Neural progenitor cell (in vitro differentiated cells): ENCODE measurements at places on chromosomes 2 and 18. TPM values are rescaled to one million over a fixed set of nuclear protein-coding genes. Genes with fewer than 3 reads are reported as not detected.

The IL1RL1 gene
- total RNA-seq = not detected in 2 replicates

GRCh38 chr2:119525614-119526013 lies 1.3 kb upstream of the SCTR start:
- H3K4me1 ChIP-seq = no peaks in the 10 kb centered on the region
- H3K36me3 ChIP-seq = no peaks in the 10 kb centered on the region
- DNase-seq = no peak
- H3K27ac ChIP-seq = no peak overlapping the region
- H3K27me3 ChIP-seq = peaks cover 61% of the 10 kb centered on the region

GRCh38 chr2:68172990-68173700 lies 15.5 kb downstream of the PNO1 start:
- H3K4me1 ChIP-seq = no peaks in the 10 kb centered on the region
- no peak overlapping the region for H3K4me3 ChIP-seq
- no peak for DNase-seq
- no peaks in the 10 kb centered on the region for H3K36me3 ChIP-seq
- H3K27me3 ChIP-seq = no peaks in the 10 kb centered on the region

DNA sequence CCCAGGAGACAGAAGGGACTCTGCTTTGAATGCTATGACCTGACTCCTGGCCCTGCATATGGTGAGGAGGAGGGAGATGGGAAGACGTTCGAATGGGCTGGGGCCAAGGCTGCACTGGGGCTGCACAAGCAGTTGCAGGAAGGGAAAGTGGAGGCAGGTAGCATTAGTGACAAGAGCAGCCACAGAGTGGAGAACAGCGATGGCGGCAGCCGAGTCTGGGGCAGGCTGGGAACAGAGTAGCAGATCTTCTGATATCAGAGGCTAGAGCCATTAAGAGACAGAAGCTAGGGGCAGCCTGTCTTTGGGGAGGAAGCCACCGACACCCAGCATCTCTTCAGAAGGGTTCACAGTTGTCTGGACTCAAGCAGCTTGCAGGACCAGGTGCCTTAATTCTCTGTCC lies 50.1 kb downstream of the ST3GAL5 start:
- H3K4me3 ChIP-seq = no peak overlapping the region
- H3K4me1 ChIP-seq = no peaks in the 10 kb centered on the region
- no peaks in the 10 kb centered on the region for H3K27me3 ChIP-seq

- H3K36me3 ChIP-seq = no peaks in the 10 kb centered on the region
- H3K4me3 ChIP-seq = no peak overlapping the region
- H3K27ac ChIP-seq = no peak overlapping the region
- no peak for DNase-seq
Observed at GRCh38 chr2:15661295-15661569, 69.6 kb downstream of the DDX1 start.

- no peak for DNase-seq
- H3K4me1 ChIP-seq = no peaks in the 10 kb centered on the region
- H3K36me3 ChIP-seq = peaks cover 87% of the 10 kb centered on the region
- H3K4me3 ChIP-seq = no peak overlapping the region
Observed at GRCh38 chr2:197399887-197400540, 34.8 kb downstream of the SF3B1 start.

DNA sequence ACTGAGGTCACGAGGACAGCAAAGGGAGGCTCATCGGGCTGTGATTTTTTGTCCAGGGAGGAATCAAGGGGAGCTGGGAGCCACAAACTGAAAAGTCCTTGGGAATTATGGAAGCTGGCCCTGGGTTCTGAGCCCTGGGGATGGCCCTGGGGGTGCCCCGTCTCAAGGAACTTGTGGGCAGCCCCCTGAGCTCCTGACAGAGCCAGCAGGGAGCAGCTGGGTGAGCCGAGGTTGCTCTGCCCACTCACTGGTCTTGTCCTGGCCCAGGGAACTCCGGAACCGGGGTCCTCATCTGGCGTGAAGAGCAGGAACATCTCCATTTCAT lies 61.3 kb upstream of the HDAC4 start:
- H3K4me3 ChIP-seq = no peak overlapping the region
- H3K27me3 ChIP-seq = no peaks in the 10 kb centered on the region
- peaks cover 10% of the 10 kb centered on the region for H3K4me1 ChIP-seq

DNA sequence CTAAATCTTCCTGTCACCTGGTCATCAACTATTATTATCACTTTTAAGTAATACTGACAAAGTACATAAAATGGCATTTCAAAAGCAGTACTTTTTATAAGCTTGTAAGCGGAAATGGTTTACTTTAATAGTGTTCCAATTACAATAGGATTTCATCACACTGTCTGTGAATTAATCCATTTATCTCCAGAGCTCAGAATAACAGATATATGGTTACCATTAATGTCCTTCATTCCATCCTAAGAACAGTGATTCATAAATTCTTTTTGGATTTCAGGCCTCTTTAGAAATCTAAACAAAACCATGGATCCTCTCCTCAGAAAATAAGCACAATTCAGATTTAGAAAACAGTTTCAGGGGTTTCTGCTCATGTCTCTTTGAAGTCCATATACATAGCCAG lies 68.4 kb downstream of the PID1 start:
- no peaks in the 10 kb centered on the region for H3K27me3 ChIP-seq
- no peak overlapping the region for H3K27ac ChIP-seq
- no peaks in the 10 kb centered on the region for H3K4me1 ChIP-seq
- DNase-seq = no peak
- no peaks in the 10 kb centered on the region for H3K36me3 ChIP-seq

- H3K36me3 ChIP-seq = no peaks in the 10 kb centered on the region
- peak overlapping the region; percentile 32 for H3K4me3 ChIP-seq
- H3K4me1 ChIP-seq = peaks cover 11% of the 10 kb centered on the region
- no peak for DNase-seq
Observed at GRCh38 chr2:54290356-54291025, 34.5 kb upstream of the TSPYL6 start.

DNA sequence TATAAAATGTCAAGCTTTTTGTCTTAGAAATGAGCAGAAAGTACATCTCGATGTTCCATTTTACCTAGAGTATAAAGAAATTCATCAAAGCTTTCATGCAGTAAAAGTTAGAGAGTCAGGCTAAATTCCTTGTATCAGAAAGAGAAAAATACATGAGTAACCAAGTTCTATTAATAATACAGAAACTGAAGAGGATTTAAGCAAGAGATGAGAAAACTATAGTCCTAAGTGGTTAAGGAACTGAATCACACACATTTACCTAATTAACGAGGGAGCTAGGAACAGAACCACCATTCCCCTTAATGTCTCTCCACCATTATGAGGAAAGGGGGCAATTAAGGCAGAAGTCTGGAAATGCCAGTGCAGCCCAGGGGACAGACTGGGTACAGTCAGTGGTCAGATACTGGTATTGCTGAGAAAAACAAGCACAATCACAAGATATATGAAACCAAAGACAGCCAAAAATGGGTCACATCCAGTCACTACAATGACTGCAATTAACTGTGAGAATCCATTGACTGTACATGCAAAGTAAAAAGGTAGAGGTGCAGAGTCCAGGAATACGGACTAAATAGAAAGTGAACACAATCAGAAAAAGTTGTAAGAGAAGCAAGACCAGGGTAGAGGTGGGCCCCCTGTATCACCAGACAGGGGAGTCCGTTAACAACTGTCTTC lies 23.9 kb downstream of the MAP4K3 start:
- peaks cover 11% of the 10 kb centered on the region for H3K4me1 ChIP-seq
- H3K27ac ChIP-seq = no peak overlapping the region
- no peaks in the 10 kb centered on the region for H3K36me3 ChIP-seq
- no peaks in the 10 kb centered on the region for H3K27me3 ChIP-seq
- no peak overlapping the region for H3K4me3 ChIP-seq

GRCh38 chr2:239436669-239437335 lies 36.0 kb upstream of the HDAC4 start:
- H3K36me3 ChIP-seq = peaks cover 4% of the 10 kb centered on the region
- no peak overlapping the region for H3K4me3 ChIP-seq
- H3K4me1 ChIP-seq = peaks cover 31% of the 10 kb centered on the region
- DNase-seq = no peak
- no peaks in the 10 kb centered on the region for H3K27me3 ChIP-seq

GRCh38 chr2:30134582-30134981 lies 12.2 kb upstream of the YPEL5 start:
- H3K27me3 ChIP-seq = no peaks in the 10 kb centered on the region
- no peak overlapping the region for H3K4me3 ChIP-seq
- DNase-seq = no peak
- H3K27ac ChIP-seq = no peak overlapping the region
- no peaks in the 10 kb centered on the region for H3K36me3 ChIP-seq

The CRIM1 gene
- total RNA-seq = 4.9 and 10.2 TPM in 2 replicates

DNA sequence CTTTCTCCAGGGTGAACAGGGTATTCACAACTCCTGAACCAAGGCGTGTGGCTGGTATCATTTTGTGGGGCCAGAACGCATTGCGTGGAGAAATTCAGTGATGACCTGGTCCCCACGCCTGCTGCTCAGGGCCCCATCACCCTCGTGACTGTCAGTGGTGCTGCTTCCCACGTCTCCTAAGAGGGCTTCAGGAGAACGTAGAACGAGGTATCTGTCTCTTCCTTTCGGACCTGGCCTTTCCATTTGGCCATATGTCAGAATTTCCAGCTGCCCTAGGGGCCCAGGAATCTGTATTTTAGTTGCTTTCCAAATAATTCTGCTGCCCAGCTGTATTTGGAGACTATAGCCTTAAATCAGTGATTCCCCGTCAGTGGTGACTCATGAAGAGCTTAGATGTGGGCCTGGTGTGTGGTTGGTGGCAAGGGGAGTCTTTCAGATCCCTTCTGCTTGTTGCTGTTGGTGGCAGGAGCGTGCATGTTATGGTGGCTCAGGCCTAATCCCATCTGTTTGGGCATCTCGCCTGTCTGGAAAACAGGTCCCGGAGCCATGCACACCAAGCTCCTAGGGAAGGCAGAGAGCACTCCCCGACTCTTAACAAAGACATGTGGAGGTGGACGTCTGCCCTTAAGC lies 56.4 kb downstream of the NPAS2 start:
- H3K4me3 ChIP-seq = no peak overlapping the region
- no peaks in the 10 kb centered on the region for H3K36me3 ChIP-seq
- no peaks in the 10 kb centered on the region for H3K27me3 ChIP-seq
- H3K4me1 ChIP-seq = peaks cover 13% of the 10 kb centered on the region
- no peak overlapping the region for H3K27ac ChIP-seq

GRCh38 chr18:76265497-76266235 lies 229.4 kb downstream of the ZNF516 start:
- DNase-seq = no peak
- H3K4me1 ChIP-seq = peaks cover 52% of the 10 kb centered on the region
- H3K4me3 ChIP-seq = no peak overlapping the region
- H3K27me3 ChIP-seq = no peaks in the 10 kb centered on the region
- no peaks in the 10 kb centered on the region for H3K36me3 ChIP-seq

DNA sequence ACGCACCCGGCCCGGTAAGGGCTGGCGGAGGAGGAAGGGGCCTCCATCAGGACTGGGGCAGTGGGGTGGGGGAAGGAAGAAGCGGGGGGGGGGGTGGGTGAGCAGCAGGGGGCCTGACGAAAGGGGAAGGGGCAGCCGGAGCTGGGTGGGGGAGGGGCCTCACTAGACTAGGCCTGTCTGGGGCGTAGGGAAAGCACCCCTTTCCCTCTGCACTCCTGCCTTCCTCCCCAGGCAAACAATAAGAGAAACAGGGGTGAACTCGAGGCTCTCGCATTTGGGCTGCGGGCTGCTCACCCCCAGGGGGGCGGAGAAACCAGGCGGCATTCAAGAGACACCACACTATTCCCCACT lies 82.7 kb upstream of the POMC start:
- no peaks in the 10 kb centered on the region for H3K36me3 ChIP-seq
- peaks cover 26% of the 10 kb centered on the region for H3K4me1 ChIP-seq
- H3K27me3 ChIP-seq = no peaks in the 10 kb centered on the region
- peak overlapping the region; percentile 78 for H3K27ac ChIP-seq

- no peaks in the 10 kb centered on the region for H3K36me3 ChIP-seq
- H3K27ac ChIP-seq = no peak overlapping the region
- no peaks in the 10 kb centered on the region for H3K4me1 ChIP-seq
- no peak overlapping the region for H3K4me3 ChIP-seq
- no peak for DNase-seq
- no peaks in the 10 kb centered on the region for H3K27me3 ChIP-seq
Observed at GRCh38 chr2:221025398-221025797, 546.7 kb downstream of the EPHA4 start.
